ENCODE measurements at places on chromosomes 12 and 14.

DNA sequence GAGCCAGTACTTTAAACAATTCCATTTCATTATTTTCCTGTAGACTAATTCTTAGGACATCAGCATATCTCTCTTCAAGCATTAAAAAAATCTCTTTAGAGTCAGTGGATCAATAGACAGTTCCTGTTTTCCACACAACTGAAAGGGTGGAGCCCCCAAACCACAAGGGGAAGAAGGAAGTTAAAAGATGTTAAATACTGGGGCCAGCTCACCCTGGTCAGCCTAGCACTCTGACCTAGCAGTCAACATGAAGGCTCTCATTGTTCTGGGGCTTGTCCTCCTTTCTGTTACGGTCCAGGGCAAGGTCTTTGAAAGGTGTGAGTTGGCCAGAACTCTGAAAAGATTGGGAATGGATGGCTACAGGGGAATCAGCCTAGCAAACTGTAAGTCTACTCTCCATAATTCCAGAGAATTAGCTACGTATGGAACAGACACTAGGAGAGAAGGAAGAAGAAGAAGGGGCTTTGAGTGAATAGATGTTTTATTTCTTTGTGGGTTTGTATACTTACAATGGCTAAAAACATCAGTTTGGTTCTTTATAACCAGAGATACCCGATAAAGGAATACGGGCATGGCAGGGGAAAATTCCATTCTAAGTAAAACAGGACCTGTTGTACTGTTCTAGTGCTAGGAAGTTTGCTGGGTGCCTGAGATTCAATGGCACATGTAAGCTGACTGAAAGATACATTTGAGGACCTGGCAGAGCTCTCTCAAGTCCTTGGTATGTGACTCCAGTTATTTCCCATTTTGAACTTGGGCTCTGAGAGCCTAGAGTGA, at the start of gene LYZ:
Gene LYZ, plus strand, starts transcription at position 220 of the 777 bp plus-strand sequence. Its CDS starts 28 bp downstream, at position 248.
- DNase-seq: no peak

DNA sequence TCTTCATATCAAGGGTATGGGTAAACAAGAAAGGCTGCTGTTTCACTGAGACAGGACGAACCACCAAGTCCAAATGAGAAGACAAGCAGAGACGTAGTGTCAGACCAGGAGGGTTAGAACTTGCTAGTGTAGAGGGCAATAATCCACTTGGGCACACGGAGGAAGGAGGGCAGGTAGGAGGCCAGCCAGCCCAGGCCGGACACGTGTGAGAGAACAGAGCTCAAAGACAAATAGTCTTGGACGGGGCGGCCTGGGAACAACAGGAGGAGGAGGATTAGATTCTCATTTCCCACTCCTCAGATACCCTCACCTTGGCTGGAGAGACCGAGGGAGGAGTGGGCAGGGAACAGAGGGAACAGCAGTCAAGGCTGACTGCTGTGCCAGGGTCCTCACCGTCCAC, 8.8 kb downstream of the DHRS1 start:
- DNase-seq: no peak

GRCh38 chr14:53929871-53930715, 26.5 kb downstream of the BMP4 start:
- DNase-seq: peak; percentile 10

DNA sequence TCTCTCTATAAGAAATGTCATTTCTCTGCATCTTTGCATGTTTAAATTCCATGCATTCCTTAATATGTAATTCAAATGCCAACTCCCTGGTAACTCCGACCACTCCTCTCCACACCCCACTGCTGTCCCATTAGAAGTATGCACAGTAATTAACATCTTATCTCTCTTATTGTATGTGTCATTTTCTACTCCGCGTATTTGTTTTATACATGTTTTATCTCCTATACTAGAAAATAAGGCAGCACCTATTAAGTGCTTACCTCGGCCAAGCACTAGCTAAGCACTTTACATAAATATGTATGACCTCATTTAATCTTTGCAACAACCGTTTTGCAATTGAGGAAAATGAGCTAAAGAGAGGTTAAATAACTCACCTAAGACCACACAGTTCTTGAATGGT, 469.8 kb downstream of the BCAT1 start:
- DNase-seq: no peak

DNA sequence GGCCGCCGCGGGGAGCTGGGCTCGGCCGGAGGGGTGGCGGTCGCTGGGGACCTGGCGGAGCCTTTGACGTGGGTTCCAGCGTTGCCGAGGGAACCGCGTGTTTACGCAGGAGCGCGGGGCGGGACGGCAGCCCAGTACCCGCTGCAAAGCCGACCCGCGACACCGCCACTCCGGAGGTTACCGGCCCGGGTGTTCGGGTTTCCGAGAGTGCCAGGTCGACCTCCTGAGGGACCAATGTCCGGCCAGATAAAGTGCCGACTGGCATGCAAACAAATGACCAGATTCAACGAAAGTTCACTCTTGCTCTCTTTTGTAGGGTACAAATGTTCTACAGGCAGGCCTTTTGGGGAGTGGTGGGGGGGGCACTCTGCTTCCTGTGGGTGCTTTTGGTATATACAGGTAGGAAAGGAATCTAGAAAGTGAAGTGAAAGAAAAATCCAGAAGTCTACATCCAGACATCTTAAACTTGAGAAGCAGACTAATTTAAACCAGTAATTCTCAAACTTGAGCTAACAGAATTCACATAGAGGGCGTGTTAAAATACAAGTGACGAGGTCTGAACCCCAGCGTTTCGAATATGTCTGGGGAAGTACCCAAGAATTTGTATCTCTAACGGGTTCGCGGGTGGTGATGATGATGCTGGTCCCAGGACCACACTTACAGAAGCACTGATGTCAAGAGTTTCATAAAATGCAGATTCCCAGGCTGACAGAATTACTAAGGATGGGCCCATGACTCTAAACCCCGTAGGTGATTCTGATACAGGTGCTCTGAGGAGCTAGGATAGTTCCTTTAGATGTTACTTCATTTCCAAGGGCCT, at the start of gene GPR135:
Gene GPR135, minus strand, starts transcription at position 65 of the 820 bp plus-strand sequence. CDS start 154 bp downstream, outside the sequence.
- DNase-seq: peak; percentile 34

DNA sequence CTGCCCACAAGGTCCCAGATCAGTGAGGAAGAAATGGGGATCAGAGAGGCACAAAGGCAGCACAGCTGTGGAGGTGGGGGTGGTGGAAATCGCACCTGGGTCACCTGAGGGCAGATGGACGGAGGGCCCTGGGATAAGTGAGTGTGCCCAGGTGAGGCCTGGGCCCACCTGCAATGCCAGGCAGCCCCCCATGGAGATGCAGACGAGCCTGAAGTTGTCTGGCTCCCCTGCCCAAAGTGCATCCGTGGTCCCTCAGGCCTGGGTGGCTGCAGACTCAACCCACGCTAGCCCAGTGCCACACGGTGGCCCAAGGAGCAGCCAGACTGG, 84.9 kb downstream of the NCOR2 start:
- DNase-seq: no peak

DNA sequence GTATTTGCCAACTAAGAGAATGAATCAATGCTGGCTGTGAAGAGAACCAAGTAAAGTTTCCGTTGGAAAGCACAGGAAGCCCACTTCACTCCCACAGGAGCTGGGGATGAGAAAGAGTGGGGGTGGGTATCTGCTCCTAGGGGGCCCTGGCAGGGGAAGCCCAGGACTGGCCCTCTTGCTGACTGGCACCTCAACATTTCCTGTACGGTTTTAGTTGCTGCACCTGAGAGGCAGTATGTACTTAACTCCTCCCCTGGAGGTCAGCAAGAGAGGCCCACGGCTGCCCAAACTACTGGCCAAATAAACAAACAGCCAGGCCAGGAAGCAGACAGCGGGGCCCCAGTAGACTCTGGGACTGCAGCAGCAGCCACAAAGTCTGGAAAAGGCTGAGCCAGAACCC, 33.8 kb upstream of the VWF start:
- no peak for DNase-seq

GRCh38 chr14:35949920-35950513, 123.9 kb downstream of the BRMS1L start:
- no peak for DNase-seq

DNA sequence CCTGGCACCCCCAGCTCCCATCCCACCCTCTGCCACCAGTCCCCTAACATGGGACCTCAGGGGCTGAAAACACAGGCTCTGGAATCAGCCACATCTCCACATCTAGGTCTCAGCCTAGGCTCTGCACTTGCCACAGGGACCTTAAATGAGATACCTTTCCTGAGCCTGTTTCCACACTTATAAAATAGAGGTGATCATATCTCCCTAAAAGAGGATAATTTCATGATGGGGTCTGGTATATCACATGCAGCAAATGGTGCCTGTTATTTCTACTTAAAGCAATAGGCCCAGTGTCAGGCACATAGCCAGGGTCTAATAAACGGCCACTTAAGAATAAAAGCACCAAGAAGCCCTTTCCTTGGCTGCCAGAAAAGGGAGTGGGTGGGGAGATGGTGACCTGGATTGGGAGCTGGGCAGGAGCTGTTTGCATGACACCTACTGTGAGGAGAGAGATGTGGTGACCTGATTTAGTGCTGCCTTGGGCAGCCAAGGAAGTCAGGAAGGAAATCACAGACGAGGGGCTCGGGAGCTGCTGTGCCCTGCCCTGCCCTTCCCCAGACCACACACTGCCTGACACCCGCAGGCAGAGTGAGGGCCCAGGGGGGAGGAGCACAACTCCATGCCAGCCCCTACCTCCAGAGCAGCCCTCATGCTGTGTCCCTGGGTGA, 71.2 kb downstream of the IRF2BPL start:
- peak; percentile 21 for DNase-seq

DNA sequence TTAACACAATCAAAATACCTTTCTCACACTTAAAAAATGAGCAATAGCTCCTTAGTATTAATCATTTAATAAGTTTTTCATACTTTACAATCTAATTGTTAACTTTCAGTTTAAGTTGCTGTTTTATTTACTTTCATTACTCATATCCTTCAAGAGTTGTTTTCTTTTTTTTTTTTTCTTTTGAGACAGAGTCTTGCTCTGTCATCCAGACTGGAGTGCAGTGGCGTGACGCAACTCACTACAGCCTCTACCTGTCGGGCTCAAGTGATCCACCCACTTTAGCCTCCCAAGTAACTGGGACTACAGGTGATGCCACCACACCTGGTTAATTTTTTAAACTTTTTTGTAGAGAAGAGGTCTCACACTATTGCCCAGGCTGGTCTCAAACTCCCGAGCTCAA, 16.1 kb downstream of the ZBTB1 start:
- DNase-seq: no peak

- no peak for DNase-seq
Observed at GRCh38 chr12:30323008-30323407, 372.7 kb downstream of the IPO8 start.

DNA sequence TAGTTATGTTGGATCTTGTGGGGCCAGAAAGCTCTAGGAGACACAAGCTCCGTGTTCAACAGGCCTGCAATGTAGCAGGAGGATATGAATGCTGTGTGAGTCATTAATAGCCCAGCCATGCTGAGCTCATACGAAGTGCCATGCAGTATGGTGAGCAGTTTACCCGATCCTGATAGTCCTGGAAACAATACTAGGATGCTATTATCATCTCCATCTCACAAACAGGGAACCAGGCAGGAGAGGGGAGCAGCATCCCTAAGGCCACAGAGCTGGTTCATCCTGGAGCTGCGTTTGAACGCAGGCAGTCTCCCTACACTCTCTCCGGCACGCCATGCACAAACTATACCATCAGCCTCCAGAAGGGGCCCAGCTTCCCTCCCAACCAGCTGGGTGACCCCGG, 20.5 kb downstream of the TTC7B start:
- no peak for DNase-seq

GRCh38 chr12:113359939-113360748, 1.8 kb downstream of the PLBD2 start:
- DNase-seq: no peak

DNA sequence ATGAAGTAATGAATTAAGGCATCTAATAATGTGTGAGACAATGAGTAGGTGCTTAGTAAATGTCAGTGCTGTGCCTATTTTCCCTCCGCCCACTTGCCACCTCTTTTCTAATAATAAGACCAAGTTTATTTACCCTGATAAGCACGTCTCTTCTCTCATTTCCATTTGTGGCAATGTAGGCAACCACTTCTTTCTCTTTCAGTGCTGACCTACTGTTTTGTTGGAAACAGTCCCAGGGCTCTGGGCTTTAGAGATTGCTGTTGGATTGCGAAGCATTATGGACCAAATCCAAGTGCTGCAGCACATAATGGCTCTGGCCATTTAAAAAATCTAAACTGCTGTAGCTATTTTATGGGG, 141.3 kb upstream of the PLEKHG7 start:
- DNase-seq: no peak

- DNase-seq: no peak
Observed at GRCh38 chr14:90647473-90648005, 168.7 kb downstream of the TTC7B start.

DNA sequence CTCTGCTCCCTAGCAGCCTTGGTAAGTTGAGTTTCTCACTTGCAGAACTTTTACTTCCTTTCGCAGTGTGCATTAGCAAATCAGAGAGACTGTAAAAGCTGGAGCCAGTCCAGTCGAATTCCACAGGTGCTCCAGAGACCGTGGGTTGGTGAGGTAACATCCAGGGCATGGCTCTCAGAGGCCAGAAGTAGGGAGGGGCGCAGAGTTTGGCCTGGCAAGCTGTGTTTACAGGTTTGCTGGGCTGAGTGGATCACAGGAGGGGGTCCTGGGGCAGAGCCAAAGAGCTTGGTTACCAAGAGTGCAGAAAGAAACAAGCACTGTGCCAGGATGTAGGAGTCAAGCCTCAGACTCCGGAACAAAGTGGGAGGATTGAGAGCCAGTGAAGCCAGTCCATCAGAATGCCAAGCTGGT, 10.2 kb upstream of the BHLHE41 start:
- DNase-seq: no peak

GRCh38 chr12:25243680-25243990, 7.1 kb downstream of the KRAS start:
- DNase-seq: no peak

GRCh38 chr12:67764946-67765619, 116.5 kb downstream of the DYRK2 start:
- DNase-seq: no peak

- no peak for DNase-seq
Observed at GRCh38 chr12:1424674-1425395, 169.5 kb downstream of the FBXL14 start.

GRCh38 chr14:69325086-69325485, 65.1 kb downstream of the GALNT16 start:
- DNase-seq: no peak

GRCh38 chr12:111975161-111975931, 37.6 kb downstream of the TMEM116 start:
- no peak for DNase-seq
